Chondrocyte (in vitro differentiated cells): ENCODE measurements at places on chromosomes 13 and 19. TPM values are rescaled to one million over a fixed set of nuclear protein-coding genes. Genes with fewer than 3 reads are reported as not detected.

DNA sequence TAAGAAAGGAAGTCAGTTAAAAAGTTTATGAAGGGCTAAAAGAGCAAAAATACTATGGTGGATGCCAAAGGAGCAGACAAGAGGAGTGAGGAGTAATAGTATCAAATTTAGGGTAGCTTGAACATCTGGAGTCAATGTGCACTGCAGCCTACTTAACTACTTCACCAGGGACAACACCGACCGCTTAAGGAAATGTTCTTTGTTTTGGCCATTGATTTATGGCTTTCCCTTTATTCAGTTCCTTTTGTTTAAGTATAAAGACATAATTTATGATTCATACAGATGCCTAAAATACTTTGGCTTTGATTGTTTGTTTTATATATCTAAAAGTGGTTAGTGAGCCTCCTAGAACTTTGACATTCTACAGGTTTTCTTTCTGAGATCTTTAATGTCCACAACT, 276.3 kb upstream of the PRR20A start:
- H3K27me3 ChIP-seq, result no peaks in the 10 kb centered on the region
- H3K4me1 ChIP-seq, result no peaks in the 10 kb centered on the region
- H3K4me3 ChIP-seq, result no peak overlapping the region
- DNase-seq, result no peak
- H3K27ac ChIP-seq, result no peak overlapping the region
- no peaks in the 10 kb centered on the region for H3K36me3 ChIP-seq

DNA sequence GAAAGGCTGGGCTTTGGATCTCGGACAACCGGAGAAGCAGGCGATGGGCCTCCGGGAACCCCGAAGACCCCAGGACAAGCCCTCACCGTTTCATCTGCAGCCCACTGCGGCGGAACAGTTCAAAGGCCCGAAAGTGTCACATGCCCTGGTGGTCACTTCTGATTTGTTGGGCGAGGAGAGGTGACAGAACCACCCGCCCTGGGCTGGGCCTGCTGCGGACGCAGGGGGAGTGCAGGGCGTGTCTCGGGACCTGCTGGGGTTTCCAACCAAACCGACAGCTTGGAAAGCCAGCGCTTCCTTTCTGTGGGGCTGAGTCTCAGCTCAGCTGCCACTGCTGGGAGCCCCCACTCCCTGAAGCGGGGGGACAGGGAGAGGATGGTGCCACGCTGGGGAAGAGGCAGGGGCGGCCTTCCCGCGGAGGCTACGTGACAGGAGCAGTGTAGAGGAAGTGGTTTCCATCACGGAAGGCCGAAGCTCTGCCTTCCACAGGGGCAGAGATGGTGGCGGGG, 22.8 kb upstream of the ZBTB7A start:
- no peak overlapping the region for H3K4me3 ChIP-seq
- DNase-seq, result no peak
- H3K27me3 ChIP-seq, result no peaks in the 10 kb centered on the region
- peaks cover 8% of the 10 kb centered on the region for H3K36me3 ChIP-seq
- peaks cover 3% of the 10 kb centered on the region for H3K4me1 ChIP-seq

The SLC46A3 gene
- total RNA-seq, result 14.0 to 32.5 TPM (median 14.7 TPM) in 3 replicates

The SSBP4 gene
- total RNA-seq, result 54.8 to 72.3 TPM (median 56.3 TPM) in 3 replicates
